Activated naive CD8-positive, alpha-beta T cell treated with anti-CD3 and anti-CD28 coated beads for 36 hours (primary cell): ENCODE measurements at places on chromosomes 1 and 21.

- peak; percentile 84 for DNase-seq
Measured at GRCh38 chr1:109113590-109114341, at the start of gene ELAPOR1. Gene ELAPOR1, plus strand, starts transcription at chr1:109114115. Its CDS starts 69 bp downstream, at chr1:109114184.

DNA sequence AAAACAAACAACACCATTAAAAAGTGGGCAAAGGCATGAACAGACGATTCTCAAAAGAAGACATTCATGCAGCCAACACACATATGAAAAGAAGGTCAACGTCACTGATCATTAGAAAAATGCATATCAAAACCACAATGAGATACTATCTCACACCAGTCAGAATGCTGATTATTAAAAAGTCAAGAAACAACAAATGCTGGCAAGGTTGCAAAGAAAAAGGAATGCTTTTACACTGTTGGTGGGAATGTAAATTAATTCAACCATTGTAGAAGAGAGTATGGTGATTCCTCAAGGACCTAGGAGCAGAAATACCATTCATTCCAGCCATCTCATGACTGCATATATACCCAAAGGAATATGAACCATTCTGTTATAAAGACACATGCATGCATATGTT lies 419.6 kb downstream of the NEGR1 start:
- DNase-seq, result no peak

DNA sequence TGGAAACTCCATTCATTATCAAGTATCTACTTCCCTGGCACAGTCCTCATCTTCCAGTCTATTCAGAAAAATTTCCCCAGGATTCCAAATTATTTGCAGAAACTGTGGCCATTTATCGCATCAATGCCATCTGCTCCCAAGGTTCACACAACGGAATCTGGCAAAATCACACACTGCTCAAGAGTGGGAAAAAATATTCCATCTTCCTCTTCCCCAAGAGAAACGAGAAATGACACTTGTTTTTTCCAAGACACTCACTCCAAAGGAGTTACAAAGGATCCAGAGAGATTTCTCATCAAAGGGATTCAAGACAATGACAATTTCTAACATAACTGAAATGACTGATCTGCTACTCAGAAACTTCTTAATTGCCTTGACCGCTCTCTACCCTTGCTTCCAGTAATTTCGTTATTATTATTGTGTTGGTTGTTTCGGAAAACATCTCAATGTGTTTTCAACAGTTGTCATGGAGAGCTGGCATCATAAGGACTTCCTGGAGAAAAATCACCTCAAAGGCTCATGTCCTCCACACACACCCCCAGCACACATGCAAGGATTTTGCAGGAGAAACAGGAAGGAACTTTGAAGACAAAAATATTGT lies 128.0 kb downstream of the PSMG1 start:
- no peak for DNase-seq

DNA sequence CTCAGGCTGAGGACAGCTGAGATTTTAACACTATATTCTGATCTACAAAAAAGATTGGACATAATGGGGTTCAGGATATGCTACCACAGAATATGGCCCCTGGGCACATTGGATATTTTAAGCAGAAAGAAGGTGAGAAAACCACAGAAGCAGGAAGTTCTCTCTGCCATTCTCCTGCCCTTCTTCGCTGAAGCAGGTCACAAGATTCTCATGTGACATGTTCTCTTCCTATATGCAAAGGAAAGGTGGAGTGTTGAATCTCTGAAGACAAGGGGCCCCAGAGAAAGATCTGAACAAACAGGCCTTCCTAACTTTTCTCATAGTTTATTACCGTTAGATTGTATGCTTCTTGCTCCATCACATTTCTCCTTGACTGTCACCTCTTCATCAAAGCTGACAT lies 285.7 kb downstream of the S1PR1 start:
- no peak for DNase-seq

GRCh38 chr1:234619794-234620247 lies 9.8 kb upstream of the IRF2BP2 start:
- no peak for DNase-seq

DNA sequence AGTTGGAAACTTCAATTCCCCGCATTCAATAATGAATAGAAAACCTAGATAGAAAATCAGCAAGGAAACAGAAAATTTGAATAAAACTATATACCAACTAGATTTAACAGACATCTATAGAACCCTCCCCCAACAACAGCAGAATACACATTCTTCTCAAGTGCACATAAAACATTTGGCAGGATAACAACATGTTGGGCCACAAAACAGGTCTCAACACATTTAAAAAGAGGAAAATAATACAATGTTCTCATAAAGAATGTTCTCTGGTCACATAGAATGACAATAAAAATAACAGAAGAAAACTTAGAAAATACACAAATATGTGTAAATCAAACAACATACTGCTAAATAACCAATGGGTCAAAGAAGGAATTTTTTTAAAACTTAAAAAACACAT lies 24.9 kb downstream of the ITGB3BP start:
- no peak for DNase-seq

- DNase-seq, result no peak
Measured at GRCh38 chr1:25056536-25056935, 126.5 kb upstream of the RUNX3 start.

DNA sequence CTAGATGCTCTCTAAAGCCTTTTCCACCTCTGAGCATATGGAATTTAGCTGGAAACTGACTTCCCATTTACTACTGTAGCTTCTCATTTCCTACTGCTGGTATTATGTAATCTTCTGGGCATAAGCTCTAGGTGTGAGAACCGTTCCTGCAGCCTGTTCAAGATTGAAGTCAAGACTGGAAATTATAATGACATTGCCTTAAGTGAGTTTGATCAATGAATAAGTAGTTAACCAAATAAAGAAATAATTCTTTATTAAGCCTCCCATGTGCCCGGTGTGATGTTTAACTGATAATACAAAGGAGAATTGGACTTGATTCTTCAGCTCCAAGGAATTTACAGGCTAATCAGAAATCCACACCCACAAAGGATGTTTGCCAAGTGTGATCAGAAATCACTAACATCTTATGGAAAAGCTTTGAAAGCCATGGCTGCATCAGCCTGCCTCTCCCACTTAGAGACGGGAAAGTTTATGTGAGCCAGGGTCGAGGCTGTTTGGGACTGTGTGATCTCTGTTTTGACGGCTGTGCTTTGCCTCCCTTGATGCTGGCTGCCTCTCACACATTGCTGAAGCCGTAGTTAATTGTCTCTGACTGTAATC lies 36.4 kb upstream of the PRELP start:
- no peak for DNase-seq

DNA sequence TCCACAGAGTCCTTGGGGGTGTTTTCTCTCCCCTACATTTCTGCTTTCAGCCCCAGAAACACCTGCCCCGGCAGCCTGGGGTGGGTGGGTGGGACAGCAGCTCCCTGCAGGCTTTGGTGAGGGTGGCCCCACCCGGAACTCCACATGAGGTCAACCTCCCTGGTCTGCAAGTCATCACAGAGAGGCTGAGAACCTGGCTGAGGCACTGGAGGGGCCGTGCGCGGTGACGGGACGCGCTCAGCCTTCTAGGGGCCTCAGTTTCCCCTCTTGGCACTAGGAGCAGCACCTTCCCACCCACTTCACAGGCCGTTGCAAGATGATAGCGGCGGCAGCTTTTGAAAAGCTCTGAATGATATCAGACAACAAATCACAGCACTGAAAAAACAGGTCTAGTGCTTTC lies 37.7 kb upstream of the NID1 start:
- no peak for DNase-seq

- no peak for DNase-seq
Measured at GRCh38 chr1:210938416-210938925, 195.5 kb downstream of the KCNH1 start.

DNA sequence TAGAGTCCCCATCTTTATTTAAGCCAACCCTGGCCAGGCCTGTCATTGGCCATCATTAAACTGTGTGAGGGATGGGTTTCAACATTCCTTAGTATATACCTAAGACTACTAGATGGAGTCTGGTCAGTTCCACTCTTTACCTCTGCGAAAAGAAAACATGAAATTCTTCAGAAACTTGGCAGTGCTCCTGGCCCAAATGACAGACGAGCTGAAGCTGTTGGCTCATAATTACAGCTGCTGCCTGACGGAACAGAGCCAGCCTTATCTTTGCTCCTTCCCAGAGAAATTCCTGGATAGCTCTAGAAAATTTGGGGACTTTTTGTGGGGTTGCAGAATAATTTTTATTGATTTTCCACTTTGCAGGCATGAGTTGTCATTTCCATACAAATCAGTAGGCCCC lies 30.4 kb downstream of the NPHS2 start:
- no peak for DNase-seq

GRCh38 chr1:168824418-168825065 lies 95.5 kb upstream of the DPT start:
- peak; percentile 53 for DNase-seq

- no peak for DNase-seq
Measured at GRCh38 chr1:182080955-182081582, 19.6 kb upstream of the ZNF648 start.

GRCh38 chr1:84253891-84254290 lies 47.6 kb upstream of the SAMD13 start:
- DNase-seq, result no peak

- peak; percentile 26 for DNase-seq
Measured at GRCh38 chr1:204826970-204827369, 43.7 kb upstream of the NFASC start.

DNA sequence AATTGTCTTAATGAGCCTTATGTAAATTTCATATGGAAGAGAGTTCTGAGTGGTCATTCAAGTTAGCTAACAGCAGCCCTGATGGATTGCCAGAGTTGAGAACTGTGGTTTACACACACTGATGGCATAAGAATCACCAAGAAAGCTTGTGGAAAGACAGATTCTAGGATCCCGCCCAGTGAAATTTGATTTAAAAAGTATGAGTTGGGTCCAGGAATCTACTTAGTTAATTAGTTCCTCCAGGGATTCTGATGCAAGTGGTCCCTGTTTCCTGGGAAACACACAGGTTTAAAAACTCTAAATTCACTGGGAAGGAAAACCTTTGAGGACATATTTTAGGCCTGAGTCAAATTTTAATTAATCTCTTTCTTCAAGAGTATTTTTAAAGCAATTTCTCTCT lies 144.3 kb downstream of the NTPCR start:
- no peak for DNase-seq

- DNase-seq, result no peak
Measured at GRCh38 chr21:31566611-31567010, 92.9 kb upstream of the SOD1 start.

- DNase-seq, result no peak
Measured at GRCh38 chr1:22967833-22968232, 4.8 kb downstream of the LACTBL1 start.

DNA sequence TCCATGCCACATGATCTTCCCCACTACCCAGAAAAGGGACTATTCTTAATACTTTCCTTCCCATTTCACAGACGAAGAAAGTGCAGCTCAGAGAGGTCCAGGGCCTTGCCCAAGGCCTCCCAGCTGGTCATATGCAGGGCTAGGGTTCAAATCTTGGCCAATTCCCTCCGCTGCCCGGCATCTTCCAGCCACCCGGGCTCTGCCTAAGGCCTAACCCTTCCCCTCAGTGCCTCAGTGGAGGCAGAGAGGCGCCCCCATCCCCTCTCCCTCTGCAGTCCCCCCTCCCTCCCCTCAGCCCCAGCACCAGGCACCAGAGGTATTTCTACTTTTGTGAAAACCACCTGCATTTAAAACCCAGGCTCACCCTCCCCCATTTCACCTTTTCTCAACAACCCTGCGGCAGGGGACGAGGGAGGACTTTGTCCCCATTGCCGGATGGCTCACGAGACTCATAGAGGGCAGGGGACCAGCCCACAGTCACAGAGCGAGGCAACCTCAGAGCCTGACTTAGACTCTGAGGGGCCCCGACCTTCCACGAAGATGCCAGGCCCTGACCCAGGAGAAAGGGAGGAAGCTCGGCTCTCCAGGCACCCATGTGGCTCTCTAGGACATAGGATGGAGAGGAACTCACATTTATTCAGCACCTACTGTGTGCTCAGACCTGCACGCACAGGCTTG lies 12.3 kb downstream of the LAPTM5 start:
- no peak for DNase-seq

DNA sequence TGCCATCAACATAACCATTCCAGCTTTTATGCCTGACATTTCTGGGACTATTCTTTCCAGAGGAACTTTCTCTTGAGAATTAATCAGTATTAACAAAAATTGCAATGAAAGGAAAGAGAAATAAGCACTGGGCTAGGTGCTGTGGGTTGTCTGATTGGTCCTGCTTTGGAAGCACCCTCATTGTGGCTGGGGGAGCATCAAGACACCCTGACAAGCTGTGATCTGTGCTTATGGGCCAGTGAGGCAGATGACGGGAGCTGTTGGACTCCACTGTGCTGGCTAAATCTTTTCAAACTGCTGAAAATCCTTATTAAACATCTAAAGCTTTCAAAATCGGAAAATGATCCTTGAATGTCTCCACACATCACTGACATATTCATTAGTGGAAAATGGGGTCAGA lies 20.0 kb downstream of the UBASH3A start:
- DNase-seq, result no peak

DNA sequence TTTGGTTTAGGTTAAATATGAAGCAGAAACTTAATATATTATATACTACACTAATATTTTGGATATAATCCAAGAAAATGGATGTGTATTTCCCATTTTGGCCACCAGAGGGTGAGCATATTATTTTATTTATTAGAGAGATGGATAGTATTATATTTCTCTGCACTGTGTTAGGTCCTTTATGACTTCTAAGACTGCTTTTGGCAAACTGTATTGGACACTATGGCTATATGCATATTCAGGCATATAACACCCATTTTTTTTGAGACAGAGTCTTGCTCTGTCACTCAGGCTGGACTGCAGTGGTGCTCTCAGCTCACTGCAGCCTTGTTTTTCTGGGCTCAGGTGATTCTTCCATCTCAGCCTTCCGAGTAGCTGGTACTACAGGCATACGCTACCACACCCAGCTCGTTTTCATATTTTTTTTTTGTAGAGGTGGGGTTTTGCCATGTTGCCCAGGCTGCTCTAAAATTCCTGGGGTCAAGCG lies 17.8 kb upstream of the PGM1 start:
- no peak for DNase-seq

GRCh38 chr1:54105080-54105479 lies 47.7 kb downstream of the CDCP2 start:
- no peak for DNase-seq

GRCh38 chr1:216310776-216311175 lies 112.5 kb downstream of the USH2A start:
- no peak for DNase-seq

GRCh38 chr1:111603979-111604378 lies 15.6 kb upstream of the RAP1A start:
- DNase-seq, result peak; percentile 68

GRCh38 chr1:54564312-54565112 lies 16.5 kb downstream of the ACOT11 start:
- no peak for DNase-seq

- DNase-seq, result no peak
Measured at GRCh38 chr1:172344444-172344843, 76.0 kb upstream of the C1orf105 start.

- DNase-seq, result no peak
Measured at GRCh38 chr21:43021756-43022600, 47.6 kb downstream of the PKNOX1 start.

- peak; percentile 62 for DNase-seq
Measured at GRCh38 chr1:12435639-12436344, 182.2 kb downstream of the DHRS3 start.
